ENCODE measurements at places on chromosomes 7 and 10. TPM values are rescaled to one million over a fixed set of nuclear protein-coding genes. Genes with fewer than 3 reads are reported as not detected.

The IFIT1 gene
- 14.4 TPM for total RNA-seq

The UMAD1 gene
- total RNA-seq = 20.3 TPM

The AKR1C8 gene
- not detected for total RNA-seq

The ZNF365 gene
- 0.40 TPM for total RNA-seq

The COG5 gene
- total RNA-seq = 34.6 TPM

The NME8 gene
- total RNA-seq = 0.89 TPM

The CUBN gene
- total RNA-seq = 0.92 TPM

The WDR86 gene
- 2.9 TPM for total RNA-seq

The DRGX gene
- total RNA-seq = not detected

The PRSS2 gene
- total RNA-seq = 94.5 TPM

The PON3 gene
- total RNA-seq = 14.0 TPM

The GJD4 gene
- total RNA-seq = not detected

The NRP1 gene
- 76.2 TPM for total RNA-seq

The ABCA13 gene
- 2.8 TPM for total RNA-seq

The LANCL2 gene
- 10.9 TPM for total RNA-seq

The C7orf57 gene
- not detected for total RNA-seq

Measured in mucosa of gallbladder (tissue), 1 donor.